ENCODE measurements at places on chromosomes 5 and 9.
A peak's percentile ranks its signal among the peaks of the same experiment; 100 is the strongest.

- H3K4me1 ChIP-seq, result no peaks in the 10 kb centered on the region
- no peaks in the 10 kb centered on the region for H3K36me3 ChIP-seq
- no peaks in the 10 kb centered on the region for H3K27me3 ChIP-seq
- no peak for DNase-seq
Observed at GRCh38 chr5:44402084-44402483, 12.9 kb upstream of the FGF10 start.

- DNase-seq, result no peak
- H3K36me3 ChIP-seq, result peaks cover 30% of the 10 kb centered on the region
- peaks cover 21% of the 10 kb centered on the region for H3K4me1 ChIP-seq
- H3K4me3 ChIP-seq, result no peak overlapping the region
Observed at GRCh38 chr5:139374909-139375308, 8.2 kb downstream of the SLC23A1 start.

GRCh38 chr9:136327304-136327974 is at the start of gene GPSM1:
Gene GPSM1, plus strand, starts transcription at chr9:136327539. Its CDS starts 157 bp downstream, at chr9:136327696.
- DNase-seq, result no peak
- no peaks in the 10 kb centered on the region for H3K36me3 ChIP-seq
- H3K27ac ChIP-seq, result peak within 1 kb of the TSS; percentile 70
- H3K27me3 ChIP-seq, result no peaks in the 10 kb centered on the region
- peak within 1 kb of the TSS; percentile 70 for H3K4me3 ChIP-seq

DNA sequence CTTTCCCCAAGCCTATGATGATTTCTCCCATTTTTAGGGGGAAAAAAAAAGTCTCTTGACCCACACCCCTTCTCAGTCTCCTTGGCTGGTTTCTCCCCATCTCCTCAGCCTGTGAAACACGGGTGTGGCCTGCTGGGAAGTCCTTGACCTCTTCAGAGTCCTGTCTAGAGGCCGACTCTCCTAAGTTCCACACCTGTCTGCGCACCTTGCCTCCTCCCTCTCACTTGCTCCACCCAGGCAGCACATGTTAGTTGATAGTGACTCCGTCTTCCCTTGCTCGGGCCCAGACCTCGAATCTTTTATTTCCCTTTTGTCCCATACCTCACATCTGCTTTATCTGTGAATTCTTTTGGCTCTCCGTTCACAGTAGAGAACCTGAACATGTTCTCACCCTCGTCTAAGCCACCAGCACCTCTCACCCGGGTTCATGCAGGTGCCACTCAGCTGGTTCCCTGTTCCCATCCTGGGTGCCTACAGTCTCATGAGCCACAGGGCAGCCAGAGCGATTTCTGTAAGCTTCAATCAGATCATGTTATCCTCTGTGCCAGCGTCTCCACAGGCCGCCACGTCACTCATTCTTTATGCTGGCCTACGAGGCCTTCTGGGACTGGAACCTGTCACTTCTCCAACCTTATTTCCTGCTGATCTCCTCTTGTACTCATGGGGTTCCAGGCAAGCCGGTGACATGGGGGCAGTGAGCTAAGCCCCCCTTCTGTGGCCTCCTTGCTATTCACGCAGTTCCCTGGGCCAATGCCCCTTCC is 51.7 kb upstream of the LRRTM2 start:
- no peaks in the 10 kb centered on the region for H3K27me3 ChIP-seq
- no peak overlapping the region for H3K27ac ChIP-seq
- peaks cover 72% of the 10 kb centered on the region for H3K36me3 ChIP-seq
- peaks cover 5% of the 10 kb centered on the region for H3K4me1 ChIP-seq

- no peaks in the 10 kb centered on the region for H3K36me3 ChIP-seq
- no peaks in the 10 kb centered on the region for H3K27me3 ChIP-seq
- H3K4me1 ChIP-seq, result peaks cover 2% of the 10 kb centered on the region
- no peak overlapping the region for H3K4me3 ChIP-seq
Observed at GRCh38 chr9:116318468-116319374, 165.1 kb downstream of the PAPPA start.

- no peak overlapping the region for H3K4me3 ChIP-seq
- no peaks in the 10 kb centered on the region for H3K27me3 ChIP-seq
- H3K4me1 ChIP-seq, result no peaks in the 10 kb centered on the region
- no peak for DNase-seq
- no peak overlapping the region for H3K27ac ChIP-seq
Observed at GRCh38 chr5:88290801-88291200, 22.2 kb upstream of the TMEM161B start.

GRCh38 chr5:109529520-109529919 is 119.7 kb upstream of the PJA2 start:
- DNase-seq, result no peak
- no peaks in the 10 kb centered on the region for H3K4me1 ChIP-seq
- no peaks in the 10 kb centered on the region for H3K27me3 ChIP-seq
- H3K27ac ChIP-seq, result no peak overlapping the region

DNA sequence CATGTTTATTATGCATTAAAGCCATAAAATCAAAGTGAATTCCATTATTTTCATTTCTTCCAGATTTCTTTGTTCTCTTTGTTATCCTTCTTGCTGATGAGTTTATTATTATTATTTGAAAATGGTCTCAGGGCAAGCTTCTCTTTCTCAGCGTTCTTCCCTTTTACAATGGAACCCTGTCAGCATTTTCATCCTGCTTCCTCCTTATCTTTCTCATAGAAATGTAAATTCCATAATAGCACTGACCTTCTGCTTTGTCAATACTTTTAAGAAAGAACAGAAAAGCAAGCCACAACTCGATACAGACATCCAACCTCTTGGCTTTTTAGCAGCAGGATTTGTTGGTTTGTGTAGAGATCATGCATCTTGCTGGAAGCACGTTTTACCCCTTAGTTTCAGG is 114.0 kb upstream of the BASP1 start:
- no peak for DNase-seq
- no peak overlapping the region for H3K27ac ChIP-seq
- H3K4me3 ChIP-seq, result no peak overlapping the region
- no peaks in the 10 kb centered on the region for H3K36me3 ChIP-seq
- no peaks in the 10 kb centered on the region for H3K27me3 ChIP-seq

DNA sequence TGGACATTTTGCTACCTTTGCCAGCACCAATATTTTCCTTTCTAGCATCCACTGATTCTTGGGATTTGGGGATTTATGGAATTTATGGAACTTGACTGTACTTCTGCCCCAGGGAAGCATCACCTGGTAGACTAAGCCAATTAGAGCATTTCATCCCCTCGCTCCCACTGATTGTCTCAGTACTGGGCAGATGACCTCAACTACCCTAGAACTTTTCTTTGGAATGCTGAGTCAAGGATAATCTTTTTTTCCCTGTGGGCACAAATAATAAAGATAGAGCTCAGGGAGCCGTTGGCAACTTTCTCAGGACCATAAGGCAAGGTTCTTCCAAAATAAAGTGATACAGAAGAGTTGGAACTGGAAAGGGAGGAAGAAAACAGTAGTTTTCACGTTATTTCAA is 438.4 kb downstream of the PLK2 start:
- no peak for DNase-seq
- H3K27ac ChIP-seq, result no peak overlapping the region
- no peaks in the 10 kb centered on the region for H3K36me3 ChIP-seq
- H3K27me3 ChIP-seq, result no peaks in the 10 kb centered on the region

- no peaks in the 10 kb centered on the region for H3K27me3 ChIP-seq
- no peaks in the 10 kb centered on the region for H3K36me3 ChIP-seq
- H3K27ac ChIP-seq, result no peak overlapping the region
- no peak for DNase-seq
Observed at GRCh38 chr5:170420806-170421412, 31.7 kb upstream of the KCNMB1 start.

- DNase-seq, result no peak
- H3K4me1 ChIP-seq, result no peaks in the 10 kb centered on the region
- H3K27me3 ChIP-seq, result no peaks in the 10 kb centered on the region
- no peaks in the 10 kb centered on the region for H3K36me3 ChIP-seq
- no peak overlapping the region for H3K4me3 ChIP-seq
- no peak overlapping the region for H3K27ac ChIP-seq
Observed at GRCh38 chr5:95709967-95710650, 21.0 kb upstream of the RHOBTB3 start.

DNA sequence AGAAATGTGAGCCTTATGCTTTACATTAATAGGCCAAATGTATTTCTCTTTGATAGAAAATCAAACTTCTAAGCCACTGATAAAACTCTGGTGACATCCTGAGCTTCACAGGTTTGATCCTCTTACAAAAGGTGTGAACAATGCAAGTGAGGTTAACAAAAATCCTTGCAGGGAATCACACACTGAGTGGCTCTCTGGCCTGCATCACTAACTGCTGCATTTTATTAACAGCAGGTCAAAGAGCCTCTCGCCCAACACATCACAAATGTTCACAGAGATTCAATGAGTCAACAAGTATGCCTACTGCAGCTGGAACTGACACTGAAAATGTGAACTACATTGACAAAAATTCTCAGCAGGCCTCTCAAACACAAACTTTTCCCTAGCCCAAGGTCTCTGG is 122.3 kb downstream of the SEMA5A start:
- no peak overlapping the region for H3K4me3 ChIP-seq
- H3K27me3 ChIP-seq, result no peaks in the 10 kb centered on the region
- H3K27ac ChIP-seq, result no peak overlapping the region

DNA sequence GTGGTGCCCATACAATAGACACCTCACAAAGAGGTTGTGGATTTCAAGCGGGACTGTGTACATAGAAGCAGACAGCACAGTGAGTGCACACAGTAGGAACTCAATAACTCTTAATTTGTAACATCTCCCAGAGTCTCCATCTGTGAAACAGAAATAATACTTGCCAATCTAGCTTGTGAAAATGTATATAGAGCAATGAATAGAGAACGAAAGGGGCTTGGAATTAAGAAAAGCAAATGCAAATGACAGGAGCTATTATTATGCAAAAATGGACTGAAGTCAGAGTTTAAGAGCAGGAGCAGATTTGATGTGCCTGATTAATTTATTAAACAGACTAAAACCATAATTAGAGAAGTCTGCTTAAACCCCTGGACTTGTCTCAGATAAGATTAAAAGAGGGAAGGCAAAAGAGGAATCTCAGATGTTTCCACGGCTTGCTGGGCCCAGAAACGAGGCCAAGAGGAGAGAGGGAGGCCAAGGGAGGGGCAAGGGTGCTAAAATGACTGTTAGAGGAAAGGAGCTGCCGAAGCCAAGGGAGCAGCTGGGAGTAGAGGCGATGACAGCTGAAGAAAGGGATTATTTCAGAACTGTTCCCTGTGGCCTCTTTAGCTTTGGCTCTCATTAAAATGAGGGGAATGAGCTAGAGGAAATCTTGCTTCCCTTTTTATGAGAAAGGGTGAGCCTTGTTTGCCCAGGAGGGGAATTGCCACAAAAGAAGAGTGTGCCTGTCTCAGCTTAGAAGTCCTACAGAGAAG is 72.1 kb downstream of the FEM1C start:
- no peaks in the 10 kb centered on the region for H3K27me3 ChIP-seq
- no peak overlapping the region for H3K4me3 ChIP-seq
- H3K27ac ChIP-seq, result no peak overlapping the region
- DNase-seq, result no peak
- peaks cover 17% of the 10 kb centered on the region for H3K4me1 ChIP-seq

DNA sequence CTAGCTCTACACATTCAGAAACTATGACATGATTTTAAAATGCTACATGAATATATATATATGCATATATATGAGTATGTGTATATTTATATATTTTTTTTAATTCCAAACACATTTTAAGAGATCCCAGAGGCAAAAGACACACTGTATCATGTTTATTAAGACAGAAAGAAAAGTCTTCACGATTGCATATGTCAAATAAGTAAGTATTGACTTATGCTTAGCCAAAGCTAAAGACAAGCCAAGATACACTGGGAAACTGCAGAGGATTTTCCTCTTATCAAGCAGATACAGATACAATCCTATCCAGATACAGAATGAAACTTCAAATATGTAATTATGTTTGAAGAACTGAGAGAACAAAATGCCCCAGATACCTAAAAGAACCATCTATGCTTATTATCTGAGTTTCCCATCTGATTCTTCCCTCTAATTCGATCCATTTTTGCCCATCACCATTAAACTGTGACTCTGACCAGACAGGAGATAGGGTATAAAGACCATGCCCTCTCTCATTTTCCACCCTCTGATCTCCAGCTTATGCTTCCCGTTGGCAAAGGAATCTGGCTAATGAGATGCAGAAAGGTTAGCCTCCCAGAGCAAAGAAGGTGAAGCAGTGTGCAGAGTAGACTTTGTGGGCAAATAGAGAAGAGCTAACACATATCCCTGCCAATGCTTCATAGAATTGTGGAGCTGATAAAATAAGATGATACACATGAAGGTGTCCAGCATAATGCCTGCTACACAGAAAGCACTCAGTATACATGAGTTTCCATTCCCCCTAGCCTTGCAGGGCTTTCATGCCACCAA is 131.0 kb upstream of the TARS1 start:
- H3K36me3 ChIP-seq, result no peaks in the 10 kb centered on the region
- H3K4me3 ChIP-seq, result no peak overlapping the region
- no peak for DNase-seq
- H3K27me3 ChIP-seq, result no peaks in the 10 kb centered on the region
- H3K27ac ChIP-seq, result no peak overlapping the region
